ENCODE measurements at places on chromosomes 5 and 9.

GRCh38 chr5:138287246-138287645 is 12.8 kb upstream of the GFRA3 start:
- no peak for DNase-seq

- DNase-seq = no peak
These were observed 10.2 kb upstream of the MRPS2 start for GRCh38 chr9:135490166-135490870.

DNA sequence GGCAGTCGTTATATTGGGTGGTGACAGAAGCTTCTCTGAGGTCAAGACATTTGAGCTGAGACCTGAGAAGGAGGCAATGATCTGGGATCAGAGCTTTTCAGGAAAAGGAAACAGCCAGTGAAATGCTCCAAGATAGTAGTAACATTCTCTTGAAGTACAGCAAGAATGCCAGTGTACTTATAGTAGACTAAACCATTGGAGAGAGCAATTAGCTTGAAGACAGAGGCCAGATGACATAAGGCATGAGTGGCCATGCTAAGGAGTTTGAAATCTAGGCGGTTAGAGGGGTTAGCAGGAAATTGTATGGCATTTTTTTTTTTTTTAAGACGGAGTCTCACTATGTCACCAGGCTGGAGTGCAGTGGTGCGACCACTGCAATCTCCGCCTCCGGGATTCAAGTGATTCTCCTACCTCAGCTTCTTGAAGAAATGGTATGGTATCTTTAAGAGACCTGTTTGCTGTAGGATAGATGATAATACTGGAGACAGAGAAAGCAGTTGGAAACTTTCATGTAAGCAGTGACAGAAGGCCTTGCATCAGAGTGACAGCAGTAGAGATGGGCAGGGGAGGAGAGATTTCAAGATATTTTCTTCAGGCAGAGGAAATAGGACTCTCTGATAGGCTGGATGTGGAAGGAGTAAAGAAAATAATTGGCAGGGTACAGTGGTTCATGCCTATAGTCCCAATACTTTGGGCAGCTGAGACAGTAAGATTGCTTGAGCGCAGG is 482.2 kb upstream of the PAPPA start:
- no peak for DNase-seq

DNA sequence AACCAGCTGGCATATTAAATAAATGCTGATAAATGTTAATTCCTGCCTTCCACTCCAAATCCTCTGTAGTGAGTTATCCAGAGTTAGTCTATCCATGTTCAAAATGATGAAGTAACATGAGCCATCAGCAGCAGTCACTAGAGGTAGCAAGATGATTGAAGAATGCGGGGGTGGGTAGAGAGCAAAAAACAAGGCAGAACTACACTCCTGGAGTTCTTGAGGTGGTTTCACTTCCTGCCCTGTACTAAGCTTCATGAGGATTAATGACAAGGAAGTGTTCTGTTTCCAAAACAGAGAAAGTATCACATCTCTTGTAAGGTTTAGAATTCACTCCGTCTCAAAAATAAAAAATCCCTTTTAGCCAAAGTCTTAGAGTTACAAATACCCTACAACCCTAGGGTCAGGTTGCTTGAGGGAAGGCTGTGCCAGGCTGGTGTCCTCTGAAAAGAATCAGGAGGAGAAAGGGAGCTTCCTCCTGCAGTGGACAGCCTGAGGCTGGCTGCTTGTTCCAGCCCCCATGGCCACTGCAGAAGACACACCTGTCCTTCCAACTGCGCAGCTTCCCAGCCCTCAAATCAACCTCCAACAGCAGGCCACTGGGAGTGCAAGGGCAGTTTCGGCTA is 180.2 kb downstream of the DENND1A start:
- peak; percentile 13 for DNase-seq

GRCh38 chr5:106014262-106014661 is 1656.5 kb downstream of the EFNA5 start:
- DNase-seq = no peak

DNA sequence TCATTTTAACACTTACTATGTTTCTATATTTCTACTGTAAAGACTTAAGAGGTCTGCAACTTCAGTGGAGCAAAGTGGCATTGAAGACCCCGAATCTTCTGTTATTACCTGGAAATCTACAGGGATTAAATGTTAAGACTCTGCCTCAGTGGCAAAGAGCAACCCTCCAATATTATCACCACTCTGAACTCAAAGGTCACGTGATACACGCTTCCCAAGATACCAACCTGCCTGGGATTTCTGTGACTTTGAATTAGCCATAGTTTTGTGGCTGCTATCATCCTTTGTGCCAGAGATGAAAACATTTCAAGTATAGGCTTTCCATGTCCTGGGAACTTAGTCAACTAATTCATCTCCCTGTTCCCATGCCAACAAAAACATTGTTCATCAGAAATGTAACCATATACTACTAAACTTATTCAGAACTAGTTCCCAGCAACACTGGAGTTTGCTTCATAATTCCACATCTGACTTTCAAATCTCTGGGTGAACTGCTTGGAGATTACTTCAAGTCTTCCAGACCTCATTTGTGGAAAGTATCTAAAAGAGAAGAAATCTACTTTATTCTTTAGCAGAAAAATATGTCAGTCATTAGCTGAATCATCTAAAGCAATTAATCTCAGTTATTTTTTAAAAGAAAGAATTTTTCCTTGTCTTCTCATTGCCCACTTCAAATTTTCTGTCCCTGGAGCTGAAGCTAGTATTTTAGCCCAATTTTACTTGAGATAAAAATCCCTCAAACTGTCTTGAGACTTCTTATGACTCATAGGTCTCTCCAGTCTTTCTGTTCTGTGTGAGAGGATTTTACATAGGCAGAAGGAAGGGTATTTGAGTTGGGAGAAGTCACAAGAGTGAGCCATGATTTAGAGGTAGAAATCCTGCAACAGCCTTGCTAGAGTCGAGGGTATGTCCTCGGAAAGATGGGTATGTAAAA is 83.0 kb downstream of the ZNF462 start:
- DNase-seq = no peak

DNA sequence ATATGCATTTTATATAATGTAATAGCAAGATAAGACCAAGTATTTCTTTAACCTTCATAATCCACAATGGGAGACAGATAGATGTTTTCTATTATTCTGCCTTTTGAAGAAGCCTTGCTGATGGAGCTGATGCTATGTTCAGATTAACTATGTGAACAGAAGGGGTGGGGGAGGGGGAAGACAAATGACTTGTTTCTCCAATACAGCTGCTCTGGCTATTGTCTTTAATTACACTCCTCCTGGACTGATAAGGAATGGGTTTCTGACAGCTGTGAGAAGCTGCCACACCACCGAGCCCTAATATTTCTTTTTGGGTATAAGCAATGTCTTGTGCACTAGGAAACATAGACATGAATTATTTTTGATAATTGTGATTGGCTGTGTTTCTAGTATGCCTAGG is 62.0 kb downstream of the CAVIN4 start:
- no peak for DNase-seq

DNA sequence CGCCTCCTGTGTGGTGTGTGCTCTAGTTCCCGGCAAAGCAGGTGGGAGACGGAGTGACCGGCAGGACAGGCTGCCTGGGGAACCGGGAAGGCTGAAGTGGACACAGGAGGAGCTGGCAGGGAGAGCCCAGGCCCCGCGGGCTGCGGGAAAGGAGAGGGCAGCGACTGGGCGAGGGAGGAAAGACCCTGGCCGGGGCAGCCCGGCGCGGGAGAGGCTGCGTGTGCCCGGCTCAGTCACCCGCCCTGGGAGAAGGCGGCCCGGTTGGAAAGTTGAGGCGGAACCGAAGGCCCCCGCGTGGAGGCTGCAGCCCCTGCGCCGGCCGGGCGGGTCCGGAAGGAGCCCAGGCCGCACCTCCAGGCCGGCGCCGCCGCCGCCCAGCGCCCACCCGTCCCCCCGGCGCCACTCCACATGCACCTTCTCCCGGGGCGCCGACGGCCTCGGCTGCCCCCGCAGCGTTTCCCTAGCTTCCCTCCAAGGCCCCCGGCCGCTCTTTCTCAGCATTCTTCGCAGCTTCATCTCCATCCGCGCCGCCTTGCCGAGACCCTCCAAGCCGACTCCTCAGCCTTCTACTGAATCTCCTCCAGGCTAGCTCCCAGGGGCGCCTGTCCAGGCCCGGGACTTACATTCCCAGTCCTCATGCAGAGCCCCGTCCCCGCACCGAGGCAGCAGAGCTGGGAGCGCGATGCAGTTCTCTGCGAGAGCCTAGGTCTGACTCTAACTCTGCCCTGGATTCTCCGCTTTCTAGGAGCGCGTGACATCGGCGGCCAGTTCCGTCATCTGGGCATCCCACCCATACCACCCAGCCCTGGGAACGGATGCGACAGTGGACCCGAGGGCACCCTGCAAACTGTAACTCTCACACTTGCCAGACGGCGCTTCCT is 152.0 kb downstream of the ERCC6L2 start:
- no peak for DNase-seq

- peak; percentile 70 for DNase-seq
These were observed at the start of gene PCSK5 for GRCh38 chr9:75890472-75891276. TSS of gene PCSK5 (plus strand) at chr9:75890673. CDS start at chr9:75891182, 509 bp downstream.

- no peak for DNase-seq
These were observed 75.9 kb downstream of the COL27A1 start for GRCh38 chr9:114231273-114231672.

DNA sequence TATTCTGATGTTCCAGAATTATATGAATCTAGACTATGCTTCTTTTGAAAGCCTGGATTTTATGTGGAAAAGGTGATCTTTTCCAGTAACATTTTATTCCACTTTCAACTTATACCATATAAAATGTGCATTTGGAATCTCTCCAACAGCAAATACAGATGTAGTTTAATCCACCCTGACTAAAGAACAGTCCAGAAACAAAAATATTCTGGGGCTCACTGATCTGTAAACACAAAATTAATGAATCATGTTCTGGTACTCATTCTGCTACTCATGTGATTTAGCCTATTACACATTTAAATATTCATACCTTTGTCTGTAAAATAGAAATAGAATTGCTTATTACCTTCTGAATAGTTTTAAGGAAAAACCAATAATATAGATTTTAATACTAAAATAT is 125.8 kb downstream of the ARRDC3 start:
- no peak for DNase-seq

- no peak for DNase-seq
These were observed 567.2 kb upstream of the ARRDC3 start for GRCh38 chr5:91950328-91950727.

GRCh38 chr5:114473541-114473940 is 111.7 kb downstream of the KCNN2 start:
- no peak for DNase-seq

DNA sequence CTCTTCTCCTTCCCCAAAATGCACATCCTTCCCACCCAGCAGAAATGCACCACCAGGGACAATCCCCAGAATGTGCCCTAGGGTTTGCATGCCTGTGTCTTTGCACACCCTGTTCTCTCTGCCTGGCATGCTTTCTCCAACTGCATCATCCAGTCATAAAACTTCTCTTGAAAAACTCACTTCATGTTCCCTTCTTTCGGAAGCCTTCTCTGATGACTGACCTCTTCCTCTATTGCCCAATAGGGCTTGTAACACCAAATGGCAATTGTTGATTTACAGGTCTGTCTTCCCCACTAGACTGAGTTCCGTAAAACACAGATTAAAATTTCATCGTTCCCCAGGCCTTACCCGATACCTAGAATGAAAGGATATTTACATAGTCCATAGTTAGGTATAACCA is 83.1 kb upstream of the SPOCK1 start:
- no peak for DNase-seq

DNA sequence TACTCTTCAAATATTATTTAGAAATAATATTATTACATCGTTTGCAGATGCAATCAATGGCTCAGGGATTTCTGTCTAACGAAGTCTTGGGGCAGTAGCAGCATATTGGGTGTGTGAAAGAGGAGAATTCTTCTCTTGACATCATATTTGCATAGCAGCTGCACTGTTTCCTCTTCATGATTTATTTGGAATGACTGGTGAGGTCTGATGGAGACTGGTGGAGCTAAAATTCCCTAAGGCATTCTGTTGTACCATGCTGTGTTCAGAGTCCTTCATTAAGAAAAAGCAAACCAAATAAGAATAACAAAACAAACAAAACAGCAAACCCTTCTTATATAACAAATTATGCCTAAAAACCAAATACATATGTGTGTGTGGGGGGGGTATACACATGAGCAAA is 177.6 kb downstream of the DIRAS2 start:
- no peak for DNase-seq

DNA sequence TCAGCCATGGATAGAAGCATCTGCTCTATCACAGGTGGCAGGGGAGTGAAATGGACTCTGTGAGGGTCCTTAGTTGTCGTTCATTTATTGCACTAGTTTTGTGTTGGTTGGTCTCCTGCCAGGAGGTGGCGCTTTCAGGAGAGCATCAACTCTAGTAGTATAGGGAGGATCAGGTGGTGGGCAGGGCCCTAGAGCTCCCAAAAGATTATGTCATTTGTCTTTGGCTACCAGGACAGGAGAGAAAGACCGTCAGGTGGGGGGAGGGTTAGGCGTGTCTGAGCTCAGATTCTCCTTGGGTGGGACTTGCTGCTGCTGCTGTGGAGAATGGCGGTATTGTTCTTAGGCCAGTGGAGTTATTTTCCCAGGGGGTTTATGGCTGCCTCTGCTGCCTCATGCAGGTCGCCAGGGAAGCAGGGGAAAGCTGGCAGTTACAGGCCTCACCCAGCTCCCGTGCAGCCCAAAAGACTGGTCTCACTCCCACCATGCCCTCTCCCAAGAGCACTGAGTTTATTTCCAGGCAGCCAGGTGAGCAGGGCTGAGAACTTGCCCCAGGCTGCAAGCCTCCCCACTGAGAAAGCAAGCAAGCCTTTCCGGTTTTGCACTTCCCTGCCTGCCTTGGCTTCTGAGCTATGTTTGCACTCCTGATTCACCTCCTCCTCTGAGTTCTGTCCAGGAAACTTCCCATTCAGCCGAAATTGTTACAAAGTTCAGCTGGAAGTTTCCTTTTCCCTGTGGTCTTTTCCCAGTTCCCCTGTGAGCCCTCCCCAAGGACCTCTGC is 317.3 kb downstream of the TAF11L14 start:
- no peak for DNase-seq

GRCh38 chr5:148844433-148845280 is 18.2 kb downstream of the ADRB2 start:
- no peak for DNase-seq

DNA sequence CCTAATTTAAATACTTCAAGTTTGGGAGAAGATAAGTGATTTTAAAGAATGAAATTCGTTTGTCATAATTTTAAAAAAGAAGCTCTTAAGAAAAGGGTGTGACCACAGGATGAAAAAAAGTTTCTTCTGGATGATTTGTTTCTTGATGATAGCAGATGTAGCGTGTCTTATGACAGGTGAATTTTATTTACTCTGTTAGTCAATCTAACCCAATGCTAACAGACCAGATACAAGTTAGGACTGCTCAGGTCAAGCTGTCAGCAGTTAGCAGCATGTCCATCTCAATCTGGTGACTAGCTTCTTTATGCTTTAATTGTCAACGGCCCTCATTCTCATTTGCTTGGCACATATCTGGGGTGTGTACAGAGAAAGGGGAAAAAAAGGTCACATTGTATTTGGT is 456.0 kb downstream of the BNC2 start:
- DNase-seq = no peak

- no peak for DNase-seq
These were observed 285.2 kb upstream of the SEMA6A start for GRCh38 chr5:116859666-116860320.

DNA sequence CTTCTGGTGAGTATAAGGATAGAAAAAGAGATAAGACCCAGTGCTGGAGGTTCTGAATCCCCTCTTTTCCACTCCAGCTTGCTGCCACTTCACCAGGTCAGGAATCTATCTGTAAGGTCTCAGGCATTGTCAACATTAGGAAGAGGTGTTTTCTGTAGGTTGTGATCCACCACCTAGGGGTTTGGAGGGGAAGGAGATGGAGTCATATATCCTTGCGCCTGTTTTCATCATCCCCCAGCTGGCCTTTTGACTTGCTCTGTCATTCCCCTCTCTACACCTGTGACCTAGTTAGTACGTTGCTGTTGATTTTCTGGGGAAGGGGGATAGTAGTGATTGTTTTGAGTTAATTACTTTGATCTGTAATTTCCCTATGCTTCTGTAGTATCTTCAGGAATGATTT is 20.5 kb downstream of the SPINK5 start:
- DNase-seq = no peak

Measured in activated CD4-positive, alpha-beta T cell treated with anti-CD3 and anti-CD28 coated beads, Interleukin-10, Interleukin-2, amounts not matched to agents 100 ng/mL and 50 ng/mL, durations not matched to agents 16 hours and 8 hours (primary cell).